ENCODE measurements at places on chromosomes 6 and 20.

DNA sequence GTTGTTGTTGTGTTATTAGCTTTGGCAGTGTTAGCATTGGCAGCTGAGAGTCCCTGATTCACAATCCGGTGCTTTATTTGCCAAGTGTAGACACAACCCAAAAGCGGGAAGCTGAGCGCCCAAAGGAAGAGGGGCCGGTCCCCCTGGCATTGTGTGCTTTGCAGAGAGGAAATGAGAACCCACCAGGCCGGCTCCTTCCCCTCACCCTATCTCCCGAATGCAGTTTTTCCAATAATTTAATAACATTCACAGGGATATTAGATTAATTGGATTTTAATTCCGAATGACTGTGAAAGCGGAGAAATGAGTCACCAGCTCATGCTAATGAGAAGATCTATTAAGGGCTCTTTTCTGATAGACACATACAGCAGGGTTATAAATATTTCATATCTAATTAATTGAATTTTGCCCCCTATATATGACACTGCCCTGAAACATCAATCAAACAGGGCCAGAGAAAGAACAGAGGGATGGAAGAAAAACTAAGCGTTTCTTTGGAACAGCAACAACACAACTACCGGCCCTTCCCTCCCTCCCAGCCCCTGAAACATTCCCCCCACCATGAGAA lies 143.8 kb downstream of the MBOAT1 start:
- no peak for DNase-seq

DNA sequence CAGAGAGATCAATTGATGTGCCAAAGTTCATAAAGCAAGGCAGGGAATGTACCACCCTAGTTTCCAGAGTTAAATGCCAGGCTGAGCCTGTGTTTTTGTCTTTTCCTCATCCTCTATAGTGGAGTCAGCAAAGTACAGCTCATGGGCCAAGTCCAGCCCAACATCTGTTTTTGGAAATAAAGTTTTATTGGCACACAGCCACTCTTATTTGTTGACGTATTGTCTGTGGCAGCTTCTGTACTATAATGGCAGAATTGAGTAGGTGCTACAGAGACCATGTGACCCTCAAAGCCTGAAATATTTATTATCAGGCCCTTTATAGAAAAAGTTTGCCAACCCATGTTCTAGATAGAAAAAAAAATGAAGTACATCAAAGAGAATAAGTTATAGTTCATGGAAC lies 187.0 kb downstream of the TSHZ2 start:
- DNase-seq: no peak

GRCh38 chr6:85714893-85715530 lies 72.3 kb upstream of the SYNCRIP start:
- no peak for DNase-seq

- DNase-seq: no peak
Measured at GRCh38 chr6:99550046-99550748, 18.3 kb downstream of the CCNC start.

- no peak for DNase-seq
Measured at GRCh38 chr20:5045906-5046305, 44.6 kb upstream of the SLC23A2 start.

GRCh38 chr20:43766385-43766784 lies 39.6 kb upstream of the GTSF1L start:
- DNase-seq: no peak

DNA sequence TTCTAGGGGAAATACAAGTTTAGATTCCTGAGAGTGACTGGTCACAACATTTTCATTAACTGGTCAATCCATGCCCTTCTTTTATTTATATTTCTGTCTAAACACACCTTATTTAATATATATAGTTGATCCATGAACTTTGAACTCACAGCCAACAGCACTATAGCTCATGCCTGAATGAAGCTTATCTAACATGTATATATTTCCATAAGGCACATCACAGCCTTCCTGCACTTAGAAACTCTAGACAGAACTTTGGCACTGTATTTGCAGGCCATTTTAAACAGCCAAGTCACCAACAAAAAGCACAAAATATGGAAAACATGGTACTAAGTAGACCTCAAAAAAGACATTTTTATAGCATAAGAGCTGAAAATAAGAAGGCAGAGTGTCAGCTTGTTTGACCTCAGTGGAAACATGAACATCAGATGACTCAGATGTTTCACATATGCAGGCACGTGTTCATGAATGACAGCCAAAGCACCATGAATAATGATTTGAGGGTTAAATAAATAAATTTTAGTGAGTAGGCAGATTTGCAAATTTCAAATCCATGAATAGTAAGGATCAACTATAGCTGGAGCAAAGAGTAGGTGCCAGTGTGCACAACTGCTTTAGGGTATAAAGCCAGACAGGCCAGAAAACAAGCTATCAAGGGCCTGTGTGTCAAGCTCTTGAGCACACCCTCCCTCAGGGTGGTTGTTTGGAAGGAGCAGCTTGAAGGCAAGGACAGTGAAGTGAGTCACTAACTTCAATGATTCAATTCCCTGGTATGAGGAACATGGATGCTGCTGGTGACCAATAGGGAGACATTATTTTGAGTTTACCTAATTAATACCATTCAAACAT lies 88.9 kb upstream of the NT5E start:
- peak; percentile 64 for DNase-seq

DNA sequence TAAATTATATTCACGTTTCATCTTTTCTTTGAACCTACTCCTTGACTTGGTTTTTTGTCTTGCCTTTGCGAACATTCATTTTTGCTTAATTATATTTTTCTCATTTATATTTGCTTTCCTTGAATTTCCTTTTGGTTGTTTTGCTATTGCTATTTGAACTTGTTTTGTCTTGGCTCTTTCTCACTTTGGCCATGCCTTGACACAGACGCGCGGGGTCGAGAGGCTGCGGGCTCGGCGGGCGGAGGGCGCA lies 7.1 kb upstream of the TMEM14A start:
- DNase-seq: no peak

- no peak for DNase-seq
Measured at GRCh38 chr6:96923871-96924493, 546 bp upstream of the KLHL32 start.

GRCh38 chr6:155444952-155445903 lies 10.4 kb downstream of the NOX3 start:
- no peak for DNase-seq

DNA sequence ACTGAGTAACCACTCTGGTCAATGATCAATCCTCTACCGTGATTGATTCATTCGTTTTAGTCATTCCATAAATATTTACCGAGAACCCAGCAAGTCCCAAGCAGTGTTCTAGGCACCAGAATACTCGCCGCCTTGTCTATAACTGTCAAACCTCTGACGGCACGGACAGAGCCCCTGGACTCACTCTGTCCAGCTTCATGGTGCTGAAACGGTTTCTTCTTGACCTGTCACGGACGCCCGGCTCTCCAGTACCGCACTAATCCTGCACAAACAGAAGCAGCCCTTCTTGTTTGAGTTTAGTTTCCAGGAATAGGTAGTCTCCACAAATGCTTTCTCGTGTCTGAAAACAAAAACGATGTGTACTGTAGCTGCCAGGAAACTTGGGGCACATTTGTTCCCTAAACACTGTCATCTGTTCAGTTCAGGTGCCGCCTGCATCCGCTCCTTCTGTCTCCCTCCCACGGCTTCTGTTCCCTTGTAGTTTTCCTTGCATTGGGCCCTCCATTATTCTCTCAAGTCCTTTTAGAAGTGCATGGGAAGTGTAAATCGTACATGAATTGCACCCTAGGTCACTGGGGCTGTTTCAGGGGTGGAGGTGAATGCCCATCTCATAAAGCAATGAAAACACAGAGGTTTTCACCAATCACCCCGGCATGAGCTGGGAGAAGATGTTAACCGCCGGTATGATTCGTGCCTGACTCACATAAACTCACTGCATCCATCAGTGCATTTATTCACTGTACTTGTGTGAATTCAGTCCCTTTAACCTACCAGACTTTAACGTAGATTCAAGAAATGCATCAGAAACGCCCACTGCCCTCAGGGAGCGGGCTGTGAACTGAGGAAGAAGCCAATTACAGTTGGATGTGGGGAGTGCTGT lies 209.3 kb upstream of the CDH4 start:
- no peak for DNase-seq

DNA sequence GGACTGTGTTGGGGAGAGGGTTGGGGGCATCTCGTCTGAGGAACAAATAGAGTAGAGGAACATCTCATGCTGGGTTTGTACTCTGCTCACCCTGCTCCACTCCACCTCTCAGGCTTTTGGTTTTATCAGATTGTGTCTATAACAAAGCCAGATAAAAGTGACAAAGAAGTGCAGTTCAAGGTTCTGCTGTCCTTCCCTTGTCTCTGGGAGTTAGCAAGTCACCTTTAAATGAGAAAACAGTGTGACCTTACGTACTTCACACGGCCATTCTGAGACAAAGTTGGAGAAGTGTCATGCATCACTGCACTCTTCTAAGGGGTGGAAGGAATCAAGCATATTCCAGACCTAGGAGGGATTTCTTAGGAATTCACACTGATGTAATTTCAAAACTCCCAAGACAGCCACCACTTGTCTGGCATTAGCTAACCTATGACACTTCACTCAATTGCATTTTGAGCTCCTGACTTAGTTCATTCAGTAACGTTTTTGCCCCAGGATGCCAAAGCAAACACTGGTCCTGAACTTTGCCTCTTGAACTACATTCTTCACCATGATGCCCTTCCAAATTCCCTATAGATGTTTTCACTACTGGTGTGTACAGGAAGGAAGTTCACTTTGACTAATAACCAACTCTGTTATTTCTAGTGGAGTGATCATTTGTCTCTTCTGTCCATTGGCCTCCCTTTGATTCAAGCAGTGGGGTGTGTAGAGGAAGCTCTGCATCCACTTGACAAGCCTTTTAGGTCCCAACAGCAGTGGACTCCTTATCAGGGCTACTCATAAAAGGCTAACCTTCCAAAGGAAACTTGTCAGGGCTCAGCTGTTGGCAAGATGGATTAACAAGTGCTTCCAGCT lies 647.6 kb upstream of the FLRT3 start:
- DNase-seq: no peak

- DNase-seq: no peak
Measured at GRCh38 chr6:5128351-5128750, 43.2 kb downstream of the PPP1R3G start.

- DNase-seq: no peak
Measured at GRCh38 chr6:144741659-144742058, 456.5 kb downstream of the UTRN start.

DNA sequence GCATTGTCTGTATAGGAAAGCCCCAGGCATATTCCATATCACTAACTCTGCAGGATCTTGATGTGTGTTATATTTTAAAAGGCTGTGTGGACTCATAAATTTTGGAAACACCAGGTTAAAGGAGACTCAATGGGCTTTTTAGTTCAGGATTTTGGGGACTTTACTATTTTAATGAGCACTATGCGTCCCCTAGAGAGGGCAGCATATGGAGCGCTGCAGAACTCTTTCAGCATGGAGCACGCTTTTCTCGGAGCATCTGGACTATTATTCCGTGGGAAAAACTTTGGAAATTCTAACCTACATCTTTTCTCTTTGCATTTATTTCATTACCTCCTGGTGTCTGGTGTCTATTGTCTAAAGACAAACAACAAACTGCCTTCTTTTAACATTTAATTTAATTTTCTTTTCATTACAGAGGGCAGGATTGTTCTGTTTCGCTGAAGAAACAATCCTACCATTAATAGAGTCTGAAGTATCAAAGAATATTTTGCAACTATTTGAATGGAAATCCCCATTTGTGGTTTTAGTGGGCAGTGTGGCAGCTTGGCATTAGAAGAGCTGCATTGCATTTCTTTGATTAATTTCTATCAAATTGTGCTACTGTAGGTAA lies 399.9 kb upstream of the HSF2 start:
- peak; percentile 36 for DNase-seq

- no peak for DNase-seq
Measured at GRCh38 chr20:50704971-50705370, 13.6 kb upstream of the RIPOR3 start.

DNA sequence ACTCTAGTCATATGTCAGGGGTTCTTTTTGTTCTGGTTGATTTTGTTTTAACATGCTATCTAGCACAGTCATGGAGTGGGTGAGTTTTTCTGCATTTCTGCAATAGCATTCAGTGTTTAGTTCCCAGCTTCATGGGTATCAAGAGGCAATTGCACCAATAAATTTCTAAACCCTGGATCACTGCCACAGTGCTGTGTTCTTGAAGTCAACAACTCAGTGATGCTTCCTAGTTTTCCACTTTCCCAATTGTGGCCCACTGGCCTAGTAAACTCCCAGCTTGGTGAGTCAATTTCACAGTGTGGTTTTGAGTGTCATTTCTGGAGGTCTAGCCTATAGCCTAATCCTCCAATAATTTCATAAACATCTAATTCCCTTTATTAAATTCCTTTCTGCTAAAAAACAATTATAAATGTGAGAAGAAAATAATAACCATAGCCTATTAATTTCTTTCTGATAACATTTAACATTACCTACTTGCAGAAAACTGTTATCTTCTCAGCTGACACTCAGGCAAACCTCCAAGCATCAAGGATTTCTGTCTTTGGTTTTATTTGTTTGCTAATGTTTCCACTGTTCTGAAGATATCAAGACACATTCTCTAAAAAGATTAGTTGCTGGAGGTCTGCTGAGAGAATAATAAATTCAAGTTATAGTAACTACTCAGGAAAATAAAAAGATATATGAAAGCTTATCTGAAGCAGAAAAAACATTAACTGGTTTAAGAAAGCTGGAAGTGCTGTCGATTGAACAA lies 89.9 kb downstream of the PDE7B start:
- DNase-seq: no peak

GRCh38 chr20:62158541-62158940 lies 15.0 kb downstream of the SS18L1 start:
- DNase-seq: no peak

GRCh38 chr6:101465863-101466262 lies 72.4 kb downstream of the GRIK2 start:
- DNase-seq: no peak

DNA sequence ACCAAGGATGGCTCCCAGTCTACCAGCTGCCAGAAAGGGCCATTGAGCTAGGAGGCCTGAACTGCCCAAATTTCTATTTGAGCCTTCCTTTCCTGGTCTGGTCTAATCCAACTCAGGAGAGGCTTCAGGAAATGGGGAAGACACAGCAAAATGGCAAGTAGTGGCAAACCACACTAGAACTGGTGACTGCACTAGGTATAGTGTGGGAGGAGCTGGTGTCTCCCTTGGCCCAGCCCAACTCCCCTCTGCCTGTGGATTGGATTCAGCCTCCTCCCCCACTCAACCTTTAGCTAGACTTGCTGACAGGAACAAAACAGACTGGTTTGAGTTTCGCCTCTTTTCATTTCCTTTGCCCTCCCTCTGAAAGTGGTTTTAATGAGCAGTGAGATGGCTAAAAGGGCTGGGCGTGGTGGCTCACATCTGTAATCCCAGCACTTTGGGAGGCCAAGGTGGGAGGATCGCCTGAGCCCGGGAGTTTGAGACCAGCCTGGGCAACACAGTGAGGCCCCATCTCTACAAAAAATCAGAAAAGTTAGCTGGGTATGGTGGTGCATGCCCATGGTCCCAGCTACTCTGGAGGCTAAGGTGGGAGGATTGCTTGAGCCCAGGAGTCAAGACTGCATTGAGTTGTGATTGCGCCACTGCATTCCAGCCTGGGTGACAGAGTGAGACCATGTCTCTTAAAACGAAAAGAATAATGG lies 17.5 kb downstream of the MRPS18A start:
- DNase-seq: no peak

DNA sequence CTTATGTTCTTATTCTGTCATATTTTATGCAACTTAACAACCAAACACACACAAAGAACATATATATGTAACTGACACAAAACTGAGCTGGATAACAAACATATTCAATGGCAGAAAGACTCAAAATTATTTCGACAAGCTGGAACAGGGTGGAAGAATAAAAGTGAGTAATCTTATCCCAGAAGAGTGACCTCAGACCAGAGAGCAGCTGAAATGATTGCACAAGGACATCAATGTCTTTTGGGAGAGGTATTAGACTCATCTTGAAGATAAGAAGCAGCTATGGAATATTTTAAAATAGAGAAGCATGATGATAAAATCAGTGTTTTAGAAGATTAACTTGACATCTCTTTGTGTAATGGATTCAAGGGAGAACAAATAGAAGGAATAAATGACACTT lies 191.6 kb upstream of the PRDM1 start:
- DNase-seq: no peak

Measured in COLO829 (cell line).